ENCODE measurements at places on chromosomes 11 and 22.
A peak's percentile ranks its signal among the peaks of the same experiment; 100 is the strongest.

DNA sequence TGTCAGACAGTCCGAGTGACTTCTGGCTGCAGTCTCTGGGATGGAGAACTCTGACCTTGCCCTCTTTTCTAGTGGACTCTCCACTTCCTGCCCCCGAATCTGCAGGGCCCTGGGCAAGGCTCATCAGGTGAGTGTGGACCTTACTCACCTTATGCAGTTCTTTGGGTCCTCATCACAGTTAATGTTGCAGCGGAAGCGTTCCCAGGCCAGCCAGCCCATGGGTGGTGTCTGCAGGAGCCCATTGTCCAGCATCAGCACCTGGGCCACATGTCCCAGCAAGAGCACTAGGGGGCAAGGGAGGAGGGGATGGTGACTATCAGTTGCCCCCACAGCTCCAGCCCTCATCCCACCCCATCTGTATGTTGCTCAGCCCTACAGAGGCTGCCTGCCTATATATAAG is 2.3 kb downstream of the NAGA start:
- no peak for DNase-seq

GRCh38 chr11:27926981-27927481 is 180.9 kb downstream of the KIF18A start:
- peak; percentile 82 for DNase-seq

GRCh38 chr11:14519597-14519916 is 629 bp downstream of the PSMA1 start:
- no peak for DNase-seq

DNA sequence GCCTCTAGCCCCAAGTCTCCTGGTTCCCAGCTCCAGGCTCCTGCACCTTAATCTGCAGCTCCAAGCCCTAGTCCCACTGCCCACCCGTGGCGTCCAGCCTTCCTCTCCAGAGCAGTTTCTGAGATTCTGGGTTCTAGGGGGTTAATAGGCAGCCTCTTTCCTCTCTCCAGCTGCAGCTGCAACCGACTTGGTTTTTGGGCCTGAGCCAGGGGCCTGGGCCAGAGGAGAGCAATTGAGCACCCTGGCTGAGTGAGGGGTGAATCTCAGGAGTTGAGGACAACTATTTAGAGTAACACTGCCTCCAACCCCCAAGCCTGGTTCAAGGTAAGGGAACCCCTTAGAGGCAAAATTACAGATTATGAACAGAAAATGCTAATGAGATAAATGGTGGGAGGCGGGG is 9.0 kb upstream of the CHRM1 start:
- DNase-seq: no peak

DNA sequence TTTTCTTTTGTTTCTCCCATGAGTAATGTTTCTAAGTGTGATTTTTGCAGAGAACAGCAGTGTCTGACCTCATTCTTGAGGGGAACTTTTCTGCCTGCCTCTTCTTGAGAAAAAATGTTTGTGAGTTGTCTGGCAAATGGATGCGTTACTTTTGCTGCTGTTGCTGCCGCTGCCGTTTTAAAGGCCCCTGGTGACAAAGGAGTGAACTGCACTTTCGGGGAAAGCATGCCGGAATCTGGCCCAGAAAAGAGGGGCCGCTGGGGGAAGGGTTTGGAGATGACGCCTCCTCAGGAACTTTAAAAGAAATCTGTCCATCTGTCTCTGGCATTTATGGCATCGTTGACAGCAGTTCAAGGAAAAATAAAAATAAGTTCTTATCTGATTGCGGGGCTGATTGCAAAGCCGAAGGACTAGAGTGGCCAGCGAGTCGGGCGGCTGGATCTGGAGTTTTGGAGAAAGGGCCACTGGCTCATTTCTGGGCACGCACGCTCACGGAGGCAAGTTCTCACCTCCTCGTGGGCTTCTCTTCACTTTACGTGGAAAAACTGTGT is 16.5 kb downstream of the ZBTB16 start:
- DNase-seq: no peak

GRCh38 chr22:30591191-30591587 is 521 bp downstream of the PES1 start:
- no peak for DNase-seq

All from T1000 (cell line).